Inflammatory macrophage (primary cell): ENCODE measurements at places on chromosomes 3 and 15.

DNA sequence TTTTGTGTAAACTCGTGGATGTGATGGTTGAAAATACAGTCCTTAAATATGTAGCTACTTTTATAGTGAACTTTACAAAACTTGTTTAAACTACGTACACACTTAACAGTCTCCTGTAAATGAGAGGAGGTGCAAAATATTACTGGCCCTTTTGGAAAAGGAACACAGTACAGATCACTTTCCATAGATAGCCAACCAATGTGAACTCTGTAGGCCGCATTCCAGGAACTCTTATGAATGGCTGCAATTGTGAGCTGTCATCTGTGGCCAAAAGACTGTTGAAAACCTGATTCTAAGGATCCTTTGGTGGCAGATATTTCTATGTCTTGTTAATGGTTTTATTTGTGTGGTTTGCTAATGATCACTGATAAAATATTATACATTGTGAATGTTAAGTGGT, 6.2 kb downstream of the TSC22D2 start:
- peak; percentile 46 for DNase-seq

GRCh38 chr3:53190659-53191058, 29.6 kb downstream of the PRKCD start:
- no peak for DNase-seq

DNA sequence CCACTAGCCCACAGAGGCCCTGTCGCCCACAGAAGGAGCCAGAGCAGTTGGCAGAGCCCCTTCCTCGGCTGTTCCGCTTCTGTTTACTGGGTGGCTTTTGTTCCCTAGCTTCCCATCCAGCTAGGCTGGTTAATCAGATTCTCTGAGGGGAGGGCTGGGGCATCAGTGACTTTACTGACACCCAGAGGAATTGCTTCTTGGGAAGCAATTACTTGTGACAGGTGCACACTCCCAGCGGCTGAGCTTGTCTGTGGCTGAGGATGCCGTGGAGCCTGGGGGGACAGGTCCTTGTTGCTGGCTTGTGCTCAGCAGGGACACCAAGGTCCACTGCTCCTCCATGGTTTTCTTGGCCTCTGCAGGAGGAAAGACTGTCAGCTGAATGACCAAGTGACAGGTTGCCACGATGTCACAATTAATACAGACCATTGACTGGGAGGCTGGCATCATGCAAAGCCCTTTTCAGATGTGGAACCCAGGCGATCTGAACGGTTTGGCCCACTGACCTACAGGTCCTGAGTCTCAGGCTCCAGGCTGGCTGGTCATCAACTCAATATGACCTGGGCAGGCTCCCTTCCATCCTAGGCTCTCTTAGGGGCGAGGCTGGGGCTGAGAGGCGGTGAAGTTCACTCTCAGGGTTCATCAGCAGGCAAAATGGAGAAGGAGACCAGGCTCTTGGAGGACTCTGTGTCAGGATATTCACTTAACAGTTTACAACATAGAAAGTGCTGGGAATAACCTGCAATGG, 31.8 kb upstream of the SFMBT1 start:
- no peak for DNase-seq

DNA sequence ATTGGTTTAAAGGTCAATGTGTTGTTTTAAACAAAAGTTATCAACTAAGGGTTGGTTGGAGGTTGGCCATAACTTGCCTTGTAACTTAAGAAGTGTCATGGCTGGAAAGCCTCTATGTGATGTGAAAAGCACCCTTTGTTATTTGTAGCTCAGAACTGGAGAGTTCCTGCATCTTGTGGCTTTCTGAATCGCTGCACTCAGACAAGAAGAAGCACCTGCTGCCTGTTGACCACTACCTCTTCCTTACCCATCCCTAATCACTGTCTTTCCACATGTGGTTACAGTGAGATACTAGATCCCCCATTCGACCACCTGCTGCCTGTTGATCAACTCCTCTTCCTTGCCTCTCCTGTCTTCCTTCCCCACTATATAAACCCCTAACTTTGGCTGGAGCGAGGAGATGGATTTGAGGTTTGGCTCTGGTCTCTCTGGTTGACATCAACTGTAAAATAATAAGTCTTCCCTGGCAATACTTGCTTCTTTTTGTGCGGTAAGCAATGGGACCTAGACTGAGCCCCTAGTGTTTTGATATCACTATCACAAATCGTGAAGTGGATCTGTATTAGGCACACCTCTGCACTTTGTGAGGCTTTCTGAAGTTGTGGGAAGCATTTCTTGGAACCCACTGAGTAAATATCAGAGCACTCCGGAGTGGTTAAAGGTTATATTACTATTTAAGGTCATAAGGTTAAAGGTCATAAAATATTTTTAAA, 13.8 kb downstream of the RPL39L start:
- DNase-seq = no peak

GRCh38 chr3:129525341-129525968, 3.0 kb upstream of the RHO start:
- DNase-seq = peak; percentile 79

- peak; percentile 79 for DNase-seq
Observed at GRCh38 chr15:40550341-40551037, 14.4 kb downstream of the CCDC32 start.

GRCh38 chr15:66184936-66185790, 68.4 kb downstream of the MEGF11 start:
- DNase-seq = no peak

- DNase-seq = peak; percentile 60
Observed at GRCh38 chr3:129235344-129235917, 14.0 kb upstream of the COPG1 start.

GRCh38 chr3:45817831-45818522, 21.6 kb upstream of the SLC6A20 start:
- no peak for DNase-seq

- peak; percentile 38 for DNase-seq
Observed at GRCh38 chr3:148759430-148759829, 61.7 kb downstream of the AGTR1 start.

GRCh38 chr3:71456156-71456555, 127.4 kb downstream of the FOXP1 start:
- peak; percentile 14 for DNase-seq

DNA sequence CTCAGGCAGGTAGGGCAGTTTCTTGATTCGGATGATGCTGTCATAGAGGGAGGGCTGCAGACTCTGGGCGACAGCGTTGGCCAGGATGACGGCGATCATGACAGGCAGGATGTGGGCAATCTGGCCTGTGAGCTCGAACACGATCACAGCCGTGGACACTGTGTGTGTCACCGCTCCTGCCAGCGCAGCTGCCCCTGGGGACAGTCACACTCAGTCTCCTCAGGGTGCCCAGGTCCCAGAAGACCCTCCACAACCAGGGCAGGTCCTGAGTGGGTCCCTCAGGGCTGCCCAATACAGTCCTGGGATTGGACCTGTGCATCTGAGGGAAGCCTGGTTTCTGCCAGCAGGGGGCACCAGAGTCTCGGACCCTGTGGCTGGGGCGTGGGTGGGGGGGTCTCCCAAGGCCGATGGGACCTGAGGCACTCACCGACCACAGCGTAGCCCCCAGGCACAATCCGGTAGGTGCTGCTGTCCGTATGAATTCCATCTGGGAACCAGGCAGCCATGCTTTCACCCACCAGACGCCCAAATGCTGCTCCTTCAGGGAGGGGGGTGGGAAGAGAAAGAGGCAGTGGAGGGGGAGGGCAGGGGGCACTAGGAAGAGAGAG, 7.2 kb downstream of the CLCN2 start:
- DNase-seq = peak; percentile 30

DNA sequence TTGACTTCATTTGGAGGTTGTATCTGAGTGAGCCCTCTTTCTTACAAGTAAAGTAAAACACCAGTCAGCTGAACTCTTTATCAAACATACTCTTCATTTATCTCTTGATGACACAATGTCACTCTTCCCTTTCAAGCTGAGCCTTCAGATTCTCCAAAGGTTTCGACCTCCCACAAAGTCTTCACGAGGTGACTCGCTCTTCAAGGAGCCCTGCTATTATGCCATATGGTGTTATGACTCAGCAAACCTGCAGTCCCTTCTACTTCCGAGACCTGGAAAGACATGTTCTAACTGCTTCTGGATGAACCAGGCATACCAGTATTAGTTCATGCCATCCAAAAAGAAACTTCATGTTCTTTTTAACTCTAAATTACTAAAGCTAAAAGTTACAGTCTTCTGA, 23.1 kb downstream of the AADAC start:
- DNase-seq = peak; percentile 49

GRCh38 chr3:160765211-160765610, 9.2 kb downstream of the PPM1L start:
- no peak for DNase-seq

DNA sequence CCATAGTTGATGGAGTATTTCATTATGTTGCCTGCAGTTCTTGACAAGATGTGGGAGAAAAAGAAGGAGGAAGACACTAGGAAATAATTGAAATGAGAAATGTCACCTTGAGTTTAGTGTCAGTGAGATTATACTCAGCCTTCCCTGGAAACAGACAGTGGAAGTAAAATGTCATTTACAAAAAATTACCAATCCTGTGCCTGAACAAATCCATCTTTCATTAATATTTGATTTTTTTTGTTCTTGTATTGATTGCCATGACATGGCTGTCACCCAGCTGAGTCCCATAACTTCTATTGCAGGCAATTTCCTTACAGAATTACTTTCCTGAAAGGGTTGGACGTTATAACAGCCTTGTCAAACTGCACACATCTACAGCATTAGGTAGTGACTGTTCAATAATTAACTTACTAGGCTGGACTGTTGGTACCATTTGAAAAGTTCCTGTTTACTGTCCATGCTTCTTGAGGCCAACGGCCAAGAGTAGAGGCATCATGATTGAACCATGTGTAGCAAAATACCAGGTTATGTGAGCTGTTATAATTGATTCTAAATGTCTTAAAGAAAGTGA, 572.2 kb upstream of the LMCD1 start:
- DNase-seq = no peak

DNA sequence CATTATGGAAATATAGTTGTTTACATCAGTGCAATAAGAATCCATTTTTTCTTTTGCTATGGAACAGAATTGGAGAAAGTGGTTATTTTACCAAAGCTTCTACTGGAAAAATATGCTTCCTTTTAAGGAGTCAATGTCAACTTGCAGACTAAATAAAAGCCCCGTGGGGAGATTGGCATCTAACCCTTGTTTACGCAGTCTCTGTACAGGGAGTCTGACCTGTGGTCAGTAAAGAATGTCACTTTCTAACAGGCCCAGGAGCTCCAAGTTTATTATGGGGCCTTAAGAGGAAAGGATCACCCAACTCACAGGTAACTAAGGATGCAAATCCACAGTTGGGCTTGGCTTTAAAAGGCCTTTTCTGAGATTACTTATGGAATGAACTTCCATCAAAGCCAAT, 1751.2 kb downstream of the SI start:
- no peak for DNase-seq

DNA sequence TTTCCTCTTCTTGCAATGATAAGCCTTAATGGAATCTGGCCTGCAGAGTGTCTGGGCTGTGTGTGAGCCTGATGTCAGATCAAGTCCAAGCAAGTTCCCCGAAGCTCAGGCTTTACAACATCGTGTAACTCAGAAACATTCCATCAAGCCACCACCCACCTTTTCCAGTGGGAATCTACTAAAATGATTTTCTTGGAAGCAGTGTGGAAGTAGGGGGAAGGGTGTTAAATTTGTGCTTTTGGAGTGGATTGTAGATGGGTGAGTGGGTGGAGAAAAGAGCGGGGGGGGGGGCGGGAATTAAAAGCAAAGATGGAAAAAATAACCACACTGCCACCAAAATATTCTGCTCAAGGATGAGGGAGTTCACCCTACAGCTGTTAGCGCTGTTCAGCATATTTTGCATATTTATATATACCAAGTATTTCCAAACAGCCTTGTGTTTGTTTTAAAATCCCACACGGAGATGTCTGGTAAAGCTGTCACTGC, 53.6 kb downstream of the VGLL3 start:
- no peak for DNase-seq

DNA sequence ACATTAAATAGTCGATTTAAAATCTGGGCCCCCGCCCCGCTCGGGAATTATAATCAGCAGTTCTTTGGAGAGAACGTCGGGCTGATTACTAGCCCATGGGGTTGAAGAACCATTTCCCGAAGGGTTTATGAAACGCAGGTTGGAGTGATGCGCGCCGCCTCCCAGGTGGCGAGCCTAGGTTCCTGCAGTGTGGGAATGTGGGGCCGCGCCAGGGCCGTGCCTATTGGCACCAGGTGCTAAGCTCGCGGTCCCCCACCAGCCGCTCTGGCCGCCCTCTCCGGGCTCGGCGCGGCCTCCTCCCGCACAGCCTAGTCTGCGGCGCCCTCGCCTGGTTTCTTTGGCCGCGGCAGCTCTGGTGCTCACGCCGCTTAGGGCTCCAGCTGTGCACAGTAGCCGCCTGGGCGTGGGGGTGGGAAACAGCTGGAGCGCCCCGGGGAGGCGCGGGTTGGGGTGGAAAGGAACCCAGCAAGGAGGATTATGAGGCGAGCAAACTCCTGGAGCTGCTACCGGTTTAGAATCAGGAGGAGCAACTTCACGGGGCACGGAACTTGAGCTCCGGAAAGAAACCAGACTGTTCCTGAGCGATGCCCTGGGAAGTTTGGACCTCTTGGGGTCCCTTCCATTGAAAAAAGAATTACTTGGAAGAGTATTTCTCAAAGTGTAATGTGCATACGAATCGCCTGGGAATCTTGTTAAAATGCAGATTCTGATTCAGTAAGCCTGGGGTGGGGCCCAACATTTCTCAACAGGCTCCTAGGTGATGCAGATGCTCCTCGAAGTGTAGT, 5.6 kb upstream of the MECOM start:
- peak; percentile 62 for DNase-seq

- DNase-seq = no peak
Observed at GRCh38 chr15:58771621-58772250, 634 bp downstream of the MINDY2 start.

- no peak for DNase-seq
Observed at GRCh38 chr3:112115161-112115739, 17.8 kb downstream of the GCSAM start.

DNA sequence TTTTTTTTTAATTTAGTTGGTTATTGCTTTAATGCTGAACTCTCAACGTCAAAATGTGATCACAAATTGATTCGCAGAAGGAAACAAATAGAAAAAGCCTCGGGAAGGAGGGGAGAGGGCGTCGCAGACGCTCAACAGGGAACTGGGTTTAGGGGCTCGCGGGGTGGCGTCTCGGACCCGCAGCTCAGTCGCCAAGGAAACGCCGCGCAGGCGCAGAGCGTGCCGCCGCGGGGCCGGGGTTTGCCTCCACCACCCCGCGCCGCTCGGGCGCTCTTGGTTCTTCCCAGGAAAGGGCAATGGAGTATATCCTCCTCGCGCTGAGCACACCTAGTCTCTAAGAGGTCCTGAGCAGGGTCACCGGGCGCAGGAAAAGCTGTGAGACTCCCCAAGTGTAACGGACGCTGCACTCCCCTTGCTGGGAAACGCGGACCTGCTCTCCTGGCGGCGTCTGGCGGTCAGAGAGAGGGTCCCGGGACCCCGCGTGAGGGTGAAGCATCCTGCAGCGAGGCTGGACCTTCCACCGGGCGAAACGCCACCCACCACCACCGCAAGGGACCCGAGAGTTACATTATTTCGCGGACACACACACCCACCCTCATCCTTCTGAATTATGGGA, 753 bp downstream of the PLCH1 start:
- DNase-seq = no peak

DNA sequence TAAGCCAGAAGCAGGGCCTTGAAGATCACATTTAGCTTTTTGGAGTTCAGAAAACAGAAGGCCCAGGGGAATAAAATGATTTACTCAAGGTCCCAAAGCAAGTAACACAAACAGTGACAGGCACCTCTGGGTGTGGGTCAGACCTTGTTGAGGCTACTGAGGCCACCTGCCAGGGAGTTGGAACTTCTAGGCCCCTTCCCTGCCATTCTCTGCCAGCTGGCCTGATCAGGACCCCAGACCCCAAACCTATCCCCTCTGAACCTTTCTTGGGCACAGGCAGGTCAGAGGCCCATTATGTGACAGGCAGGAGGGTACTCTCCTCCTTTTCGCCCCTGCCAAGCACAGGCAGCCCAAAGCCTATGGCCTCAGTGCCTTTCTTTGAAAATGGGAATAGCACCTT, 49.4 kb upstream of the ATP2B2 start:
- DNase-seq = no peak
